ENCODE measurements at places on chromosomes 12 and 14.
A peak's percentile ranks its signal among the peaks of the same experiment; 100 is the strongest.

- no peak for DNase-seq
These were observed 25.2 kb upstream of the SCFD1 start for GRCh38 chr14:30596935-30597334.

DNA sequence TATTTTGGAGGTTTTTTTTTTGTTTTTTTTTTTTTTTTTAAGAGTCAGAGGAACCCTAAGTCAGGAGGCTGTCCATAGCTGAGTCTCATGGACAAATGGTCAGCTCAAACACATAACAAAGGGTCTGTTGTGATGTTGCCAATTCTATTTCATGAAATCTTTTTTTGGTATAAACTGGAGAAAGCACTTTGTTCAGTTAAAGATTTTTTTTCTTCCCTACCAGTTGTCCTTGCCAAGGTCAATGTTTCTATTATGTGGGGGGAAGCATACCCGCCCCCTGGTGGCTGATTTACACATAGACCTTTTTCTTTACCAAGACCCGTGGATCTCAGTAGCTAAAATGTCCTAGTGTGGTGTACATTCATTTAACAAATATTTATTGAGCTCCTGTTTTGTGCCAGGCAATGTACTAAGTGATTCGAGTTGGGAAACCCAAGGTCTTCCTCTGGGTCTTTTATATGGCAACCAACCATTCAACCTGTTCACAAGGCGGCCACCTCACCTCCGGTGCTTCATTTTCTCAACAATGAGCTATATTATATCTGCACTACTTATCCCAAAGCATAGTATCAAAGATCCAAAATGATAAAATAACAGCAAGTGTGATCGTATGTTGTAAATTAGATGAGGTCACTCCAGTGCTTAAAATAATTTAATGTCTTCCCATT is 214.5 kb downstream of the PAH start:
- no peak for DNase-seq

- no peak for DNase-seq
These were observed 68.5 kb downstream of the FBXL14 start for GRCh38 chr12:1525858-1526257.

- no peak for DNase-seq
These were observed 13.7 kb downstream of the NRDE2 start for GRCh38 chr14:90318016-90318415.

GRCh38 chr12:6620137-6620884 is 13.1 kb upstream of the CHD4 start:
- peak; percentile 30 for DNase-seq

DNA sequence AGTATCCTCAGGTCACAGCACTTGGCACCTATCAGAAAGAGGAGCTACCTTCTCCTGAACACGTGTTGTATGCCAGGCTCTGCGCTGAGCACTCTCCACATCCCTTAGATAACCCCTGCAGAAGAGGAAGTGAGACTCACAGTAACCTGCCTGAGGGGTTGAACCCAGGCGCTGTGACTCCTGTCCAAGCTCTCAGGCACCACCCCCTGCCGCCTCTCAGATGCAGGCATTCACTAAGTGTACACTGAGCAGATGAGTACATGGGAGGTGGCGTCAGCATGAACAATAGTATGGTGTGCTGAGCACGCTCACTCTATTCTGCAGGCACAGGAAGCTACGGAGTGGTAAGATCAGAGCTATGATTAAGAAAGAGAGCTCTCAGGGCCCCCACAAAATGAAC is 21.0 kb upstream of the RIC8B start:
- peak; percentile 52 for DNase-seq

DNA sequence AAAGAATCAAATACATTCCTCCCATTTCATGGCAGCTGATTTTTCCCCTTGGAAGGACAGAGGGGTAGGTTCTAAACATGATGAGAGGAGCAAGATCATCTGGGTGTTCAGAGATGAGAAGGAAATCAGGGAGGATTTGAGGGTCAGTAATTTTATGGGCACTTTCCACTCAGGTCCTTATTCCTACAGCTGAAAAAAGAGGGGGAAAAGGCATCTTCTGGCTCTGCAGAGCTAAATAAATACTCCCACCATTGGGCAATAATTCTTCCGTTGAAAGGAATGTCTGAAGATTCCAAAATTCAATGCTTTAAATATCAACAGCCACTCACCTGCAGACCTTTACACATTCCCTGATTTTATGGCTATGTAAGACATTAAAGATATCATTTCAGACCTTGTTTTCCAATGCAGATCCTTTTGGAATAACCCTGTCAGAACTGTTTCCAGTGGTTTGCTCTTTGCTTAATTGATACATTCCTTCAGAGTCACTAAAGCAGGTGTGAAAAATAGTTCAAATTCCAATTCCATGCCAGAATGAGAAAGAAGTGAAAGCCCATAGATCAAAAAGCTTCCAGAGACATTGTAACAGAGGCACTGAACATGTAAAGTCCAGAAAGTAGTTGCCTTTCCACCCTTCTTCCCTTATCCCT is 233.3 kb upstream of the KRR1 start:
- no peak for DNase-seq

DNA sequence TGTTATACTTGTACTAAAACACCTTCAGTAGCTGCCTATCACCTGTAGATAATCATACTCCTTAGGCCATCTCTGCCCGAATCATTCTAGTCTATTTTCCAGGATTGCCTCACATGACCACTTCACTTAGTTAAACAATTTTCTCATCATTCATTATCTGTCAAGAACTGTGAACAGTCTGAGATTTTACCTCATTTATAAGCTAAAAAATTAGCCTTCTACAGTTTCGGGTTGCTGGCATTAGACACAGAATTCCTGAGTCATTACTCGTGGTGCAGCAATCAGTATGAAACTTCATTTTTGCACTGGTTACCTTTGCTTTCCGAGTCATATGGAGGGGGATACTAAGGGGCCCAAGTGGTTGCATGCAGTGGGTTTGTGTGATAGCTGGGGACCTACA is 57.6 kb upstream of the OTOGL start:
- no peak for DNase-seq

DNA sequence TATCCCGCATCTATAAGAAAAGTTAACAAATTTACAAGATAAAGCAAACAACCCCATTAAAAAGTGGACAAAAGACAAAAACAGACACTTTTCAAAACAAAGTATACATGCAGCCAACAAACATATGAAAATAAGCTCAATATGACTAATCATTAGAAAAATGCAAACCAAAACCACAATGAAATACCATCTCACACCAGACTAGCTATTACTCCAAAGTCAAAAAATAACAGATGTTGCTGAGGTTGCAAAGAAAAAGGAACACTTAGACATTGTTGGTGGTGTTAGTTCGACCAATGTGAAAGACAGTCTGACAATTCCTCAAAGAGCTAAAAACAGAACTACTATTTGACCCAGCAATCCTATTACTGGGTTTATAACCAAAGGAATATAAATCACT is 968.6 kb upstream of the USP15 start:
- no peak for DNase-seq

- DNase-seq = no peak
These were observed 61.2 kb upstream of the STXBP6 start for GRCh38 chr14:25111061-25111601.

DNA sequence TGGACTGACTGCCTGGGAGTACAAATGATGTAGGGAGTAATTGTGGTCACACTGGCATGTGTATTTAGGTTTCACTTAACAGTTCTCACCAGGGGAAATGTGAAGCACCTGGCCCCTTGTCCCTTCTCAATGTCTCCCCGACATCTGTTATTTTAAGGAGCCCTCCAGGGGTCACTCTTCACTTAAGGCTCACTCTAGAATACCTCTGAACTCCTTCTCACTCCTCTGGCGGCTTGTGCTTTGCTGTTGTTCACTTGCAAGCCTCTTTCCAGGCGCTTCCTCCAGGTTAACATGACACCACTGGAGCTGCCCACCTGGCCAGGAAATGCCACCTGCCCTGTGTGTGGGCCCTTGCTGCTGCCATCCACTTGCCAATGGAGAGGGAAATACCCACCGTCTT is 56.5 kb upstream of the GZMB start:
- DNase-seq = no peak

GRCh38 chr12:72264548-72265175 is 7.5 kb upstream of the TRHDE start:
- DNase-seq = no peak

DNA sequence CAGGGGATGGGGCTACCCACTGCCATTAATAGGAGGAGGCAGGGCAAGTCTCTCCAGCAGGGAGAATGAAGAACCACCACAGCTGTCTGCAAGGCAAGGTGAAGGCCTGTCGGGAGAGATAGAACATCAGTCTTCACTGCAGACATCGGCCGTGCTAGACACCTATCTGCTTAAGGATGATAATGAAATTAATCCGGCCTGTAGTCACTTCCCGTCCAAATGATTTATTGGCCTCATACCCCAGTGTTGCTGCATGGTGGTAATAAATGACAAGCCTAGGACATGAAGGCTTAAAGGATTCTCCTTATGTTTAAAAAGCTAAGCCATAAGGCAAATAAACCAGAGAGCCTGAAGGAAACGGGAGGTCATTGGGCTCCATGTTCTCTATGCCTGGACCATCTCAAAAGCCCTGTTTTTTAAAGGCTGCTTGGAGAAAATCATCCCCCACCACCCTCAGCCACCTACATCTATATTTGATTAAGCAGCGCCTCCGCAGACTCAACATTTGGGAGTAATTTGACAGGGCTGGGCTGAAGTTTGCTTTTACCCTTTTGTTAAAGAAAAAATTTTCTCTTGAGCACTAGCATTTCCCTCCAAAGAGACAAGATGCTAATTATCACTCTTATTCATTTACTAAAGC is 137.7 kb downstream of the PLXNC1 start:
- no peak for DNase-seq

- no peak for DNase-seq
These were observed 361.0 kb downstream of the DPF3 start for GRCh38 chr14:72532686-72533454.

DNA sequence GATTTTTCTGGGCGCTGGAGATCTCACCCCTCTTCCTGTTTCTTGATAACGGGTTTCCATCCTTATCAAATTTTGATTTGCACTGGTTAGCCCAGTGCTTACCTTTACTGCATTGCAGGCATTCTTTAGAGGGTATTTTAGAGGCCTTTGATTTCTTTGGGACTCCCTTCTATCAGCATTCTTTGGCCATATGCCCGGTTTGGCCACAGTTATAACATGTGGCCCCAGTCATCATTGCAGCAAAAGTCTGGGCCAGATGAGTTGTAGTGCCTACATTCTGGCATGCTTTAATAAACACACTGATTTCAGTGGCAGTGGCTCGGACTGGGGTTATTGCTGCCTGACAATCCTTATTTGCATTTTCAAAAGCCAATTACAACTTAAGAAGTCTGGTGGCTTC is 82.3 kb downstream of the KCNMB4 start:
- no peak for DNase-seq

DNA sequence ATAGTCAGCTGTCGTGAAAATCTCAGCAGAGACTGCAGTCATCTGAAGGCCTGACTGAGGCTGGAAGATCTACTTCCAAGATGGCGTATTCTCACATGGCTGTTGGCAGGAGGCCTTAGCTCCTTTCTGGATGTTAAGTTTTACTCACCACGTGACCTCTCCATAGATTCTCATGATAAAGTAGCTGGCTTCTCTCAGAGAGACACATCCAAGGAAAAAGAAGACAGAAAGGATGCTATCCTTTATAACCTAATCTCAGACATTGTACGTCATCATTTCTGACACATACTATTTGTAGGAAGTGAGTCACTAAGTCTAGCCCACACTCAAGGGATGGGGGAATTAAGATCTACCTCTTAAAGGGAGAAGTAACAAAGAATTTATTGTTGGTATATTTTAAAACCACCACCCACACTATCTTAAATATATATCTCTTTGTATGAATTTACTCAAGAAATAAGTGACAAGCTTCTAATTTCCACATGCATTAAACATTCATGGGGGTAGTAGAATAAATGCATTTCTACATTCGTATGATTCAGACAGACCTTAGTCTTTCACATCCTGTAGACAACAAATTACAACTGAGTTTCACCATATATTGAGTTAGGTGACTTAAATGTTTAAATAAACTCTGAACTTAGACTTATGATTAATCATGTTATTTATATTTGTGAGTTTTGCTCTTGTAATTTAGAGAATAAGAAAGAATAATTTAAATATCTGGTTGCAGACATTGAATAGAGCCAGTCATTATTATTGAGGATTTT is 411.0 kb downstream of the LRIG3 start:
- no peak for DNase-seq

- DNase-seq = no peak
These were observed 17.1 kb upstream of the OR4K17 start for GRCh38 chr14:20093442-20093841.

- no peak for DNase-seq
These were observed 65.8 kb downstream of the CCDC92 start for GRCh38 chr12:123906711-123907420.

GRCh38 chr12:85740186-85740585 is 96.0 kb downstream of the RASSF9 start:
- DNase-seq = no peak

GRCh38 chr12:11839091-11839641 is 189.7 kb downstream of the ETV6 start:
- DNase-seq = no peak

- DNase-seq = no peak
These were observed 28.5 kb upstream of the PNMA1 start for GRCh38 chr14:73742520-73743238.

- DNase-seq = no peak
These were observed 40.9 kb upstream of the GSG1 start for GRCh38 chr12:13144266-13144828.

- no peak for DNase-seq
These were observed at the start of gene GALNT9 for GRCh38 chr12:132329036-132329719. TSS of gene GALNT9 (minus strand) at chr12:132329589. CDS start at chr12:132329203, 386 bp downstream.

DNA sequence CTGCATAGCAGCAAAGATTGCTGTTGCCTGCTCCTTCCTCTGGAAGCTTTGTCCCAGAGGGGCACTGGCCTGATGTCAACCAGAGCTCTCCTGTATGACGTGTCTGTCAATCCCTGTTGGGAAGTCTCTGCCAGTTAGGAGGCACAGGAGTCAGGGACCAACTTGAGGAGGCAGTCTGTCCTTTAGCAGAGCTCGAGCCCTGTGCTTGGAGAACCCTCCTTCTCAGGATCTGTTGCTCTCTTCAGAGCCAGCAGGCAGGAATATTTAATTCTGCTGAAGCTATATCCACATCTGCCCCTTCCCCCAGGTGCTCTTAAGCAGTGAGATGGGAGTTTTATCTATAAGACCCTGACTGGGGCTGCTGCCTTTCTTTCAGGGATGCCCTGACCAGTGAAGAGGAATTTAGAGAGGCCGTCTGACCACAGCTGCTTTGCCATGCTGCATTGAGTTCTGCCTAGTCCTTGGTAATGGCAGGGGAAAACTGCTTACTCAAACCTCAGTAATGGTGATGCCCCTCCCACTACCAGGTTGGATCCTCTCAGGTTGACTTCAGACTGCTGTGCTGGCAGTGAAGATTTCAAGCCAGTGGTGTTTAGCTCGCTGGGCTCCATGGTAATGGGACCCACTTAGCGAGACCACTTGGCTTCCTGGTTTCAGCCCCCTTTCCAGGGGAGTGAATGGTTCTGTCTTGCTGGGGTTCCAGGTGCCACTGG is 218.6 kb upstream of the SLC38A2 start:
- no peak for DNase-seq

Data from stimulated activated CD8-positive, alpha-beta memory T cell treated with anti-CD3 and anti-CD28 coated beads, Interleukin-7, amount 100 ng/mL, for 4 hours (primary cell).